Skin of body (tissue), 3 donors: ENCODE measurements at places on chromosomes 5 and 9. TPM values are rescaled to one million over a fixed set of nuclear protein-coding genes. Genes with fewer than 3 reads are reported as not detected.

- no peak for DNase-seq
Measured at GRCh38 chr5:97547999-97548738, 365.1 kb upstream of the RIOK2 start.

- DNase-seq = no peak
Measured at GRCh38 chr5:131789765-131790164, 7.1 kb downstream of the FNIP1 start.

GRCh38 chr9:17865881-17866280 is 287.0 kb downstream of the SH3GL2 start:
- peak; percentile 40 for DNase-seq

GRCh38 chr5:159411115-159411514 is 80.8 kb upstream of the IL12B start:
- no peak for DNase-seq

DNA sequence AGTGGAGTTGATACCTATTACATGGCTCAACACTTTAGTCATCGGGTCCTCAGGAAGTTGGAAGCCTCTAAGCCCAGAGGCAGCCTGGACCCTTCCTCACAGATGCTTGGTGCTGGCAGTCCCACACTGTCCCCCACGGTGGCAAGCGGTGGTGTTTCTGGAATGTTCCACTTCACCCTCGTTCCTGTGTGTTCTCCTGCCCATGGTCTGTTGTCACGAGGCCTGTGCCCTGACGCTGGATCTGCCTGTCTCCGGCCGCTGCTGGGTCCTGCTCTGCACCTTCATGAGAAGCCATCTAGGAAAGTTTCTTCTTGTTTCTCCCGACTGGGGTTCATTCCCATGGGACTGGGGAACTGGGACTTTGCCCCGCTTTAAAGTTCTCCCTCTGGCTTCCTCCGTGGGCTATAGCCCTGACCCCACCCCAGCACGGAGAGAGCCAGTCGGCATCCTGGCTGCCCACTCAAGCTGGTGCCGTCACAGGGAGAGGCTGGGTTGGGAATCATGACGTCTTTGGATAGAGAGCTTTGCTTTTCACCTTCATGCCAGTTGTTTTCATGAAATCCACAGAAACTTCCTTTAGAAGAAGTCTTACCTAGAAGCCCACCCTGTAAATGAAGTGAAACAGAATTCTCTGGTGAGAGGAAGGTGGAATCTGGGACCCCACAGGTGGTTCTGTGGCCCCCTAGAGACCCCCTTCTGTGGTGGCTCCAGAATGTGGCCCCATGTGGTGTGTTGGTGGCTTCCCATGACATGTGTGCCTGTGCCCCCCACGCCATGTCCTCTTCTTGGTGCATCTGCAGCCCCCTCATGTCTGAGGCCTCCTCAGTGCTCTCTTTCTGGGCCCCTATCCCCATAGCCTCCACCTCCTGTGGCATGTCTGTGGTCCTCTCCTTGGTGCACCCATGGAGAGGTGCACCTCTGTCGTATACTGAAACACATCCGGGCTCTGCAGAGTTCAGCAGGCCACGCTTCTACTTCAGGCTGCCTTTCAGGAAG is 43.8 kb downstream of the TRIP13 start:
- no peak for DNase-seq

GRCh38 chr5:58849921-58850667 is 267.2 kb downstream of the RAB3C start:
- peak; percentile 71 for DNase-seq

DNA sequence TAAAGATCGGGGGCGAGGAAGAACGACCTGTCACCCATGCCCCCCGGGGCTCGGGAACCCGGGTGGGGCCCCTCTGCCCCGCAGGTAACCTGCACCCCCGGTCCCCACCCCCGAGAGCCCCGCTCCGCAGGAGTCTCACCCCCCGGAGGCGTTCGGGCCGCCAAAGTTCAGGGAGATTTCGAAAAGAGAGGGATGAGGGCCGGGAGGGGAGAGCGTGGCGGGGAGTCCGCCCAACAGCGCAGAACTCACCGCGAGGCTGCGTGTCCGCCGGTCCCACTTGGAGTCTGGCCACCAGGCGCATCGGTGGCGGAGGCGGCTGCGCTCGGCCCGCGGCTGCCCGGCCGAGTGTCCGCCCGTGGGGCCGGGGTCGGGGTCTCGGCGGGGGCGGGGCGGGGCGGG is at the start of gene PHF19:
Gene PHF19 (minus strand): TSS at position 347 of the 399 bp plus-strand sequence. CDS start 2,447 bp downstream, outside the sequence.
- no peak for DNase-seq

DNA sequence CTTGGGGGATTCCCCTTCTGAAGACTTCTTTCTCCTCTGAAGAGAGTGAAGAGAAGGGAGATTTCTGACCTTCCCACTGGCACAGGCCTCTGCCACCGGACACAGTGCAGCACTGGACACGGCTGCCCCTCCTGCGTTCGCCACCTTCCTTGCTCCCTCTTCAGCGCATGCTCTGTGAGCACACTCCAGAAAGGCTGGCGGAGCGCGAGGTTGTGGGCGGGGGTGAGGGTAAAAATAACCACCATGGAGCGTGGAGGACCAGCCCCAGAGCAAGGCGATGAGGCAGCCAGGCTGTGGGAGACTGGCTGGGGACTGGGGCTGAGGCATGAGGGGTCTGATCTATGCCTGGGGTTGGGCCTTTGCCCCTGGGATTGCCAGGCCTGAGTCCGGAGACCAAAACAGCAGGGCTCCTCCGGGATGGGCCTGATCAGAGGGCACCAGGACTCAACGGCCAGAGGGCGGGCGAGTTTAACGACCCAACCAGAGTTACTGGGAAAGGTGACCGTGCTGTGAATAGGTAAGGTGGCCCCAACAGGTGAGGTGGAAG is 97.2 kb downstream of the ROR2 start:
- DNase-seq = no peak

DNA sequence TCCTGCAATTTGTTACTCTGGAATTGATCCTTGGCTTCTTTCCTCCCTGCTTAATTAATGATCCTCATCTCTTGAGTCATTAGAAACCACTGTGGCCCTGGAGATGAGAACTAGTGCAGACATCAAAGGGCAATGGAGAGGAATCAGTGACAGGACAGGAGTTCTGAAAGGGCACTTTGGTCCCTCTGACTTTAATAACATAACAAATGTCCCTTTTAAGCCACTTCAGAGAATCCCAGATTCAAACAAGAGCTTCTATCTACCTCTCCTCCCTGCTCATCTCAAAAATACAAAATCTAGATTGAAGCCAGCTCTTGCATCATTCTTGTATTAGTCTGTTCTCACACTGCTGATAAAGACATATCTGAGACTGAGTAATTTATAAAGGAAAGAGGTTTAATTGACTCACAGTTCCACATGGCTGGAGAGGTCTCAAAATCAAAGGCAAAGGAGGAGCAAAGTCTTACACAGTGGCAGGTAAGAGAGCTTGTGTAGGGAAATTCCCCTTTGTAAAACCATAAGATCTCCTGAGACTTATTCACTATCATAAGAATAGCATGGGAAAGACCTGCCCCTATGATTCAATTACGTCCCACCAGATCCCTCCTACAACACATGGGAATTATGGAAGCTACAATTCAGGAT is 139.1 kb downstream of the PLPPR1 start:
- DNase-seq = no peak

DNA sequence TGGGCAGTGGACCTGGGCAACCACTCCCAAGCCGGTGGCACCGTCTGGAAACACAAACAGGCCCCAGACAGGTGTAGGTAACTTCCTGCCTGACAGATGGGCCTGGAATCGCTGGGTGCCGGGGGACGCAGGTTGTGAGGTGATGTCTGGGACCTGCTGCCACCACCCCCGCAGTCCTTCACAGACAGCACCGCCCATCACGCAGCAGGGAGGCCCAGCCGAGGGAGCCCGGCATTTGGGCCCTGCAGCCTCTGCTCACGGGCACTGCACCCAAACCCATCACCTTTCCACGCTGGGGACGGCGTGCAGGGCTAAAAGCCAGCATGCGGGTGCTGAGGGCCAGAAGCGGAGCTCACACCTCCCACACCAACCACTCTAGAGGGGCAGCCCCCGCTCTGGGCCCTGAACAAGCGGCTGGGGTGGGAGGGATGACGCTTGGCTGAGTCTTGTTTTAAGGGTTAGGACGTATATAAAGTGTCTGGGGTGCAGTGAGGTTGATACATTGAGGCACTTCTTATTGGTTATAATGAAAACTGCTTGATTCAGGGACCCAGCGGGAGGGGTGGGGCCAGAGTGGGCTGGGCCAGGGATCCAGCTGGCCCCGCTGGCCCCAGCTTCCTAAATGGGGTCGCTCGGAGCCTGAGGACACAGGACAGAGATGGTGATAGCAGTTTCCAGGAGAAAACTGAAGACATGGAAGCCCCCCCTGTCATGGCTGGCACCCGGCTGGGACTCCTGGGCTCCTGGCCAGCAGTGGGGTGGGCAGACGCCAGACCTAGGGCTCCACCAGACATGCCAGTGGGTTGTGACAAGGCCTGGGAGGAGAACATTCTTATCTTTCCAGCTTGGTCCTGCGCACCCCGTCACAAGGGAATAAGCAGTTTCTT is 11.3 kb downstream of the MYMK start:
- DNase-seq = no peak

DNA sequence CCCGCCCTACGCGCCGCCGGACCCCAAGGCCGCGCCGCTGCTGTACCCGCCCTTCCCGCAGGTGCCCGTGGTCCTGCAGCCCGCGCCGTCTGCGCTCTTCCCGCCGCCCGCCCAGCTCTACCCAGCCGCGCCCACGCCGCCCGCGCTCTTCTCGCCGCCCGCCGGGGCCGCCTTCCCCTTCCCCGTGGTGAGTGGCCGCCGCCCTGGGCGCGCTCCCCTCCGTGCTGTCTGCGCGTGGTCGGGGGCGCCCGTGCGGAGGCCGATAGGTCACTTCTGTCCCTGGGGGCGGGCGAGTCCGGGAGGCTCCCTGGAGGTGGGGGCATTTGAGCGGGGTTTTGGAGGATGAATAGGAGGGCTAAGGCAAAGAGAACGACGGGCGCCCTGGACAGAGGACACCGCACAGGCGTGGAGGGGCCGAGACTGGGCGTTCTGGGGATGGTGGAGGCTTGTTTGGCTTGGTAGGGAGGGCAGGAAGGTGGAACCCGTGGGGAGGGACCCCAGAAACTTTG is 9.6 kb downstream of the PRRT1B start:
- DNase-seq = no peak

GRCh38 chr5:113246361-113246870 is 188.4 kb downstream of the TSSK1B start:
- peak; percentile 79 for DNase-seq

DNA sequence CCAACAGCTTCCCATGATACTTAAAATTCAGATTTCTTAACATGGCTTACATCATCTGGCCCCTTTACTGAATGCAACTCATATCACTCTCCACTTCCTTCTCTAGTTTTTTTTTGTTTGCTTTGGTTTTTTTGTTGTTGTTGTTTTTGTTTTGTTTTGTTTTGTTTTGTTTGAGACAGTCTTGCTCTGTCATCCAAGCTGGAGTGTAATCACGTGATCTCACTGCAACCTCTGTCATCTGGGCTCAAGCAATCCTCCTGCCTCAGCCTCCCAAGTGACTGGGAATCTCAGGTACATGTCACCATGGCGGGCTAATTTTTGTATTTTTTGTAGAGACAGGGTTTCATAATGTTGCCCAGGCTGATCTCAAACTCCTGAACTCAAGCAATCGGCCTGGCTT is 41.4 kb downstream of the CPLANE1 start:
- DNase-seq = no peak

- DNase-seq = no peak
Measured at GRCh38 chr5:173498739-173499470, 117.5 kb downstream of the BOD1 start.

- no peak for DNase-seq
Measured at GRCh38 chr9:89790542-89791109, 185.8 kb downstream of the GADD45G start.

DNA sequence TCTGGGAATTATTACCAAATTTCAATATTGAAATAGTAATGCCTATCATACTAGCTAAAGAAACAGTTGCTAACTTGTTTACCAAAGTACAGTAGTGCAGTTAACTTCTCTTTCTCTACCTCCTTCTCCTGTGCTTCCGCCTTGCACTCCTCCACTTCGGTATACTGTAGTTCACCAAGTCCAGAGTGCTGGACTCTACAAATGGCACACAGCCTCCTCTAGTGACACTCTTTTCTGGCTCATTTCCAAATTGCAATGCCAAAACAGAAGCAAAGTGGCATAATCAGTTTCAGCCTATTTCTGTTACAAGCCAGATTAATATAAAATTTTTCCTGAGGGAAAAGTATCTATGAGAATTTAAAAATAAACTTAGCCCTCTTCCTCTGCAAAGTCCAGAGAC is 86.0 kb upstream of the RASGRF2 start:
- DNase-seq = no peak

GRCh38 chr5:119288379-119289033 is 67.3 kb upstream of the TNFAIP8 start:
- no peak for DNase-seq

- no peak for DNase-seq
Measured at GRCh38 chr5:56303511-56303910, 70.4 kb upstream of the ANKRD55 start.

GRCh38 chr9:134618833-134619447 is 22.7 kb upstream of the COL5A1 start:
- no peak for DNase-seq

DNA sequence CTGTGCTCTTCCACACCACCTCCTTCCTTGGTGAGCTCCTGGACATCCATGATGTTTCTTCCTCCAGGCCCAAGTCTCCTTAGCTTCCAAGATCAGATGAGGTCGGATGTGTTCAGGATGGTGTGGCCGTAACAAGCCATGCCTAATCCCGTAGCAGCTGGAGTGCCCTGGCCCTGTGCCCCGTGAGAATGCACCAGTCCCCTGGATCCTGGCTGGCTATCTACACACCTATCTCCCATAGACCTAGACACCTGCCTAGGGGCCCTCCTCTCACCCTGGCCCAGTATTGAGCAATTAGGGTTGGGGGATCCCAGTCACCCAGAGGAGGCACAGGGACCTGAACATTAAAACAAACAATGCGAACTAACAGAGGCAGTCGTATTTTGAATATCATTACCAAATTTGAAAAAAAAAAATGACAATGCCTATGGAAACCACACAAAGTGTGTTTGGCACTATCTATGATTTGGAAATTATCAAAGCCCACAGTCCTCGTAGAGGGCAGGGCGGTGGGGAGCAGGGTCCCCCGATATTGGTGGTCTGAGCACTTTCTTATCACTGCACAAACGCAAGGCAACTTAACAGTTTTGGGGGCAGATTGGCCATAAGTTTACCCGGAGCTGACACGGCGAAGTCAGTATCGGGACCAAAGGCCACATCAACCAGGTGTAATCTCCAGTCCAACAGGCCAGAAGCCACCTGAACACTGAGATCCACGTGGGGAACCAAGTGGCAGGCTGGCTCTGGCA is 13.2 kb downstream of the ENG start:
- DNase-seq = no peak

Gene ANKRD34B
- total RNA-seq = 0.10 TPM

Gene SHOC1
- total RNA-seq = 0.79 TPM

Gene STING1
- total RNA-seq = 16.6 TPM

Gene CANX
- 263 TPM for total RNA-seq

Gene TMEM38B
- 19.9 TPM for total RNA-seq

Gene PCDHGA4
- 2.9 TPM for total RNA-seq

Gene FOXD4L3
- not detected for total RNA-seq

Gene NMUR2
- 0.10 TPM for total RNA-seq

Gene FAM169A
- total RNA-seq = 4.6 TPM

Gene PTGDS
- total RNA-seq = 15.3 TPM

Gene SNX18
- 33.9 TPM for total RNA-seq

Gene LCN1
- total RNA-seq = not detected

Gene SPINK13
- total RNA-seq = not detected
